Activated CD4-positive, alpha-beta T cell treated with anti-CD3 and anti-CD28 coated beads, Interleukin-2, amount 50 U/mL, for 4 hours (primary cell): ENCODE measurements at places on chromosomes 2 and 18.

- DNase-seq = no peak
Observed at GRCh38 chr2:222656526-222657446, 894 bp upstream of the FARSB start.

DNA sequence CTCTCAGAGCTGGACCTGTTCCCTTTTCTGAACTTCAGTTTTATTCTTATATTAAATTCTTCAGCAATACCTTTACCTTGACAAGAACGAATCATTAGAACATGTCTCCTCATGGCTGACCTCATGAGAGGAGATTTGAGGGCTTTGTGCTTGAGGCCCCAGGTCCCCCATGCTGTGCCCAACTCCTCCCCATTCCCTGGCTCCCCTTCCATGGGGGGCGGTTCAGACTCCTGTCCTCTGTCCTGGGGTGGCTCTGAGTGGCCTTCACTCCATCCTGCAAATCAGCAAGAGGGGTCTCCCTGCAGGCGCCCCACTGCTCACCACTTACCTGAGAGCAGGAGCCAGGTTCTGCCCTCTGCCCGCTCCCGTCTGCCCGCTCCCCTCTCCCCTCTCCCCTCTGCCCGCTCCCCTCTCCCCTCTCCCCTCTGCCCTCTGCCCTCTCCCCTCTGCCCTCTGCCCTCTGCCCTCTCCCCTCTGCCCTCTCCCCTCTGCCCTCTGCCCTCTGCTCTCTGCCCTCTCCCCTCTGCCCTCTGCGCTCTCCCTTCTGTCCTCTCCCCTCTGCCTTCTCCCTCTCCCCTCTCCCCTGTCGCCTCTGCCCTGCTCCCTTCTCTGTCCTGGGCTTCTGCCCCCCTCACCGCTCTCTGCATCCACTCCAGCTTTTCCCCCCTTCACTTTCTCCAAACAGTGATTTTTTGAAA, 98.7 kb upstream of the ALKAL2 start:
- no peak for DNase-seq

DNA sequence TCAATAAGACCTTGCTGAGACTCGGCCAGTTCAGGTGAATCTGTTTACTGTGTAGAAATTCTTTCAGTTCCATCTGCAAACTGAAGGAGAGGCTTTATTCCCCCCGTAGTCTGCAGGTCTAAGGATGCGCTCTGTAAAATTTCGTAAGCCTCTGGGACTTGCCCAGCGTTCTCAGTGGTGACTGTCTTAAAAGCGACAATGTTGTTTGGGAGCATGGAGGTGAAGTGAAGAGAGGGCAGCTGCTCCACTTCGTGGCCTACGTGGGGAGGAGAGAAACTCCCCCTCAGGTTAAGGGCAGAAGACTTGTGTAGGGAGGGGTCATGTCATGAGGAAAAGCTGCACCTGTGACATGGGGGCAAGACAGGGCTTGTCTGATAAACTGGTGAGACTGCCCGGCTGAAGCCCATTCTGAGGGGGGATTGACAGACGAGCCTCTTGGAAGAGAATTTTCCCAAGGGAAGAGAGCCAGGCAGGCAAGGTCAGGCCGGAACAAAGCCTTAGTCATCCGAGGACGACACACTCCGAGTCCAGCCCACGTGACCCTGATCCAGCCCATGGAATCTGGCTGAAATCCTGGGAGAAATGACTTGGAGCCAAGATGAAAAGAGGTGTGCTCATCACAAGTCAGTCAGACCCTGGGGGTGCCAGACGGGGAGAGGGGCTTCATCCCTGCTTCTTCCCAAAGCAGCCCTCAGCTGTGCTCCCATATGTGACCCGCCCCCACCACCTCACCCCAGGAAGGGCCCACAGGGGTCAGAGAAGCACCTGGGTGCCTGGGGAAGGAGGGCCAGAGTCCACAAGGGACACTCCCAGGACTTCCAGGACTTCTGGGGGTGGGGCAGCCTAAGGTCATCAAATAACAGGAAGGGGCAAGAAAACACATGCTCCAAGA, 88.5 kb upstream of the SH3BP4 start:
- no peak for DNase-seq

GRCh38 chr2:26874514-26874913, 26.6 kb downstream of the DPYSL5 start:
- DNase-seq = no peak

DNA sequence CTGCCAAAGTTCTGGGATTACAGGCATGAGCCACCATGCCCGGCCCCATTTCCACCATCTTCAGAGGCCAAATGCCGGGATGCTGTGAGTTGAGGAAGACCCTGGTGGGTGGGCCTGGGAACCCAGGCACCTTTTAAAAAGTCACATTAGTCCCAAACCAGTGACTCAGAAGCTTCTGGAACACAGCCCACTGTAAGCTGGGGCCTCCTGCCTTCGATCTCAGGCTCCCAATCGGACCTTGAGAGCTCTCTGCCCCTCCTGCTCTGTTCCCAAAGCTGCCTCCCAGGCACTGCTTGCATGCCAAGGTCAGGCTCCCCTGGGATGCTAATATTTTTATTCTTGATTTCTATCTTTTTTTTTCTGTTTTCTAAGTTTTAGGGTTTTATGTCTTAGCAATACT, 4.2 kb downstream of the ADCY3 start:
- no peak for DNase-seq

GRCh38 chr2:104850361-104851290, 3.3 kb upstream of the POU3F3 start:
- DNase-seq = no peak

DNA sequence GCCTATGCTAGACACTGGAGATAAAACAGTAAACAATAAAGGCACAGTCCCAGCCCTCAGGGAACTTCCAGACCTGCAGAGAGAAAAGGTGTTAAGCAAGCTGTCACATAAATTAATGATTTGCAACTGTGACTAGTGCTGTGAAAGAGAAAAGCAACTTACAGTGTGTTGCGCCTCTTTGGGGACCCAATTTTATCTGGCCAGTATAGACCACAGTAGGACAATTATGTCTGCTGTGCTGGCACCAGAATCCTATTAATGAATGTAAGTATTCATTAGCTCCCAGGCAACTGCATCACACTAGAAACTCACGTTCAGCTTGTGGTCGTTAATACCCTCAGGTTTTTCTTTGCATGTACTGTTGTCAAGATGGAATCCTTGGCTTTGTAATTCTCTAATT, 55.3 kb upstream of the CHST9 start:
- no peak for DNase-seq

DNA sequence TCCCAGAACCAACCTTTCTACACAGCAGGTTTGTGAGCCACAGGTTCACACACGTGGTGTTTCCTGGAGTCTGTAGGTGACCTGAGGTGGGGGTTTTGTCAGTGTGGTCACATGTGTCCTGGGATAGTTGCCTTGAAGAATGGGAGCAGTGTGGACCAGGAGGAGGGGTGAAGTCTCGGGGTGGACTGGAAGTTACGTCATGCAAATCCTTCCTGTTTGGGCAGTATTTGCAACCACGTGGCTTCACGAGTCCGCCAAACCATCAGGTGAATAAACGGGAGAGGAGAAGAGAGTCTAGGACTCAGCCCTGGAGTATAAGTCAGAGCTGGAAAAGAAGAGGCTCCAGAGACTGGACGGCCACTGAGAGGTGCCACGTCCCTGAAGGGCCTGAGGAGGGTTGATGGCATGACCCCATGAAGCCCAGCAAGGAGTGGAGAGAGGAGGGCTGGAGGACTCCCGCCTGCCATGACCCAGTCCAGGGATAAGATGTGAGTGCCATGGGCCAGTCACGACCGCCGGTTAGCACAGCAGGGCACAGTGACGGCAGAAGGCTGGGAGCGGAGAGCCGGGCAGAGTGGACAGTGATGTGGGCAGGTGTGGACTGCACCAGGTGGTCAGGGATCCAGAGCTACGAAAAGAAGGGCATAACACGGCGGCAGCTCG, 16.5 kb downstream of the LPIN1 start:
- DNase-seq = no peak

DNA sequence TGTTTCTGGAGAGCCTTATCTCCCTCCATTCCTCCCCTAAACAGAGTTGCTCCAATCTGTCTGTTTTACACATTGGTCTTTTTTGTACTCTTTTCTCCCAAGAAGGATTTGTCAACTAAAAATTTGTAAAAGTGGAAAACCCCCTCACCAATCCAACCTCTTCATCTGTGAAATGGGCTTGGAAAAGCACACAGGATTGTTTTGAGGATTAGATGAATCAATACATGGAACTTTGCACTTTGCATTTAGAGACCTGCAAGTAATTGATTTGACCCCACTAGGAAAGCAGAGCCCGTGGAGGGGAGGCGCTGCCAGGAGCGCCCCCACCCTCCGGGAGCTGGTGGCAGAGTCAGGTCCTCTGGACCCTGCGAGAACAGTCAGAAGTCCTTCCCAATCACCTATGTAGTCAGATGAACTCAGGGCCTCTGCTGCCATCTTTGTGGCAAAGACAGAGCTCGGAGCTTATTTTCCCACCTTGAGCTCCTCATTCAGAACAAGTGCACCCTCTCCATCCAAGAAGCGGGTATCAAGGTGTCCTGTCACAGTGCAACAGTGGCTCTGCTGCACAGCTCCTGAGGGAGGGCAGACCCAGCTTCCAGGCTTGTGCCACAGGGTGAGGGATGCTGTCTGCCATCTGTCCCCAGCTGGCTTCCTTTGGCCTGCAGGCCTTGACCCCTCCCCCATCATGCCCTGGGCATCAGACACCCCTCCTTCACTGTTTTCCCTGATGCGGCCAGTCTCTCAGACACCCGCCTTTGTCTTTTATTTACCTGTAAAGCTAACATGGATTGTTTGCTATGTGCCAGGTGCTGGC, 1.7 kb upstream of the TMEM185B start:
- no peak for DNase-seq

DNA sequence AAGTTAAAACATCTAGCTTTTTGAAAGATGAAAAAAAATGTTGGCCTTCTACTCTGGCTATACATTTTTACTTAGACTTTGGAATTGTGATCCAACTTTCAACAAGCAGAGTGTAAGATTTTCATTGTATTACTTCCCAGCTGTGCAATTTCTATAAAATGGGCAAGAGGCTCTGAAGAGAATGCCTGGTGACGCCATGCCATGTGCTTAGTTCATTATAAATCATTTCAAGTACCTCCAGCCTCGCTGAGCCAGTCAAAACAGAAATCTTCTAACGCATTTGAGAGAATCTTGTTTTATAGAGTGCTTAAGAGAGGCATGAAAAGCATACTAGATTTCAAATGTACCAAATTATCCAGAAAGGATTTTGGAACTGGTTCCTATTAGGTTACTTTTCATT, 10.1 kb upstream of the STK17B start:
- no peak for DNase-seq

DNA sequence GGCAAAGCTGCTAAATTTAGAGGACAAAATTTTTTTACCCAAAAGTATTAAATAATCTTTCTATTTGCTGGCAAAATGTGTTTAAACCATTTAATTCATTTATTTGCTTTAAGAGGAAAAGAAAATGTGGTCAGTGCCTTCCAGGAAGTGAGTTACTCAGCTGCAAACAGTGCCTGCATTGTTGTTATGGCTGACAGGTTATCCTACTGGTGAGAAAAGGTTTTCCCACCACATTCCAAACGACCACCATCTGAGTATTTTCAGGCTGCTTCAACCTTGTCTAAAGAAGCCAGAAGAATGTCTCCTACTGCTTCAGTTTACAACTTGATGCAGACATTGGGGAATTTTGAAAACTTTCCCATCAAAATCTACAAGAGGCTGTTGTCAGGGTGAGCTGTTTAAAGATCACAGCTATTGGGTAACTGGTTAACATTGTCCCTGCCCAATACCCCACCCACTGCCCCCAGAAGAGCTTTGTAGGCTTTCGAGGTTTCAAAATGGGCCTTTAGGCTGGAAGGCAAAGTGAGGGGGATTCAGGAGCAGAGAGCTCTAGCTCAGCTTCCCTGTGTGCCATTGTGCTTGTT, 461.3 kb upstream of the FANCL start:
- DNase-seq = no peak

DNA sequence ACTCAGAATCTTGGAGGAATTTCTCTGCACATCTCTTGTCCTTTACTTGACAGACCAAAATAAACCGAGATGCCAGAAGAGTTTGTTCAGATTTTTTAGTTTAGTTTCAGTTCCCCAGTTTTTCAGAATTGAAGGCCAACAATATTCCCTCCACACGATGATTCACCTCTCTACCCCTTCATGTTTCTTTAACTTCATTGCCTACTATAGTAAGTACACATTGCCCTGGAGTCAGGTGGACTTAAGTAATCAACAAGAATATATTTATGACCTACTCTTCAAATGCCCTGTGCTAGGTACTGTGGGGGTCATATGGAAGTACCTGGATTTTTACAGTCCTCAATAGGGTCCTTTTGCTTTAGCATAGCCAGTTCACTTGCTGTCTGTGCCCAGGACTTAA, 79.6 kb upstream of the CTLA4 start:
- DNase-seq = no peak

DNA sequence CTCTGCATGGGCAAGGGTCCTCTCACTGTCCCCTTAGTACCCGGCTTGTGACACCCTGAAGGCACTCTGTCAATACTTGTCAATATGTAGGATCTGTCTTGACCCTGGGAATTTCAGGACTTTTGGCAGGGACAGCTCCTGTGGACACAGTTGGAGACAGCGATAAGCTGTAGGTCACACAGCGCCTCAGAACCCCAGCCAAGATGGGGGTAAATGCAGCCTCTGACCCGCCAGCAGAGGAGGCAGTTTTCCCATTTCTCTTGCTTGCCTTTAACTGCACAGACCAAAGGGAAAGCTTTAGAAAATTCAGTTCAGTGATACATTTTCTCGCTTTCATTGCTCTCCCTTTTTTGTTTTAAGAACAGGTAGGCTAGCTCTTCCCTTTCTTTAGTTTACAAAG, 54.8 kb upstream of the KLHL29 start:
- no peak for DNase-seq

GRCh38 chr2:42794271-42795046, 2.1 kb upstream of the HAAO start:
- no peak for DNase-seq

GRCh38 chr18:59141294-59142068, 1.8 kb downstream of the SEC11C start:
- no peak for DNase-seq

DNA sequence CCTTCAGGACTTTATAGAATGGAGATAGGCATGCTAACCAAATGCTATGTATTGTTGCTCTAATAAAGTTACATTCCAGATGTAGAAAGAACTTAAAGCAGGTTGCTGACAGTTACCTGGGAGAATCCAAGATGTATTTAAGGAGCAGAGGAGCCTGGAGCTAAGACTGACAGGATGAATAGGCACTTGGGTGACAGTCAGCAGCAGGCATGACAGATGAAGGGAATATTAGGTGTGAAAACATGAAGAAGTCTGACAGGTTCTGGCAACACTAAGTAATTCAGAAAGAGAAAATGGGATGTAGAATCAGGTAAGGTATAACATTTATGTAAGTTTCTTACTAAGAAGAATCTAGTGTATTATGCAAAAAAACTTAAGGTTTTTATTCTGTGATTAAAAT, 232.0 kb downstream of the DSC3 start:
- no peak for DNase-seq

- no peak for DNase-seq
Observed at GRCh38 chr18:63619661-63620060, 24.4 kb downstream of the SERPINB4 start.

- no peak for DNase-seq
Observed at GRCh38 chr2:107719836-107720235, 106.9 kb upstream of the RGPD4 start.

GRCh38 chr18:10476338-10476791, 21.9 kb downstream of the APCDD1 start:
- no peak for DNase-seq
